ENCODE measurements at places on chromosomes 2 and 18. TPM values are rescaled to one million over a fixed set of nuclear protein-coding genes. Genes with fewer than 3 reads are reported as not detected.

- no peak overlapping the region for H3K27ac ChIP-seq
- H3K27me3 ChIP-seq: no peaks in the 10 kb centered on the region
- DNase-seq: no peak
Measured at GRCh38 chr2:129752176-129752575, 227.3 kb upstream of the RAB6C start.

- H3K27me3 ChIP-seq: no peaks in the 10 kb centered on the region
- no peak for DNase-seq
- no peak overlapping the region for H3K4me3 ChIP-seq
- peaks cover 22% of the 10 kb centered on the region for H3K36me3 ChIP-seq
- no peaks in the 10 kb centered on the region for H3K4me1 ChIP-seq
Measured at GRCh38 chr18:9244376-9244775, 90.2 kb upstream of the TWSG1 start.

DNA sequence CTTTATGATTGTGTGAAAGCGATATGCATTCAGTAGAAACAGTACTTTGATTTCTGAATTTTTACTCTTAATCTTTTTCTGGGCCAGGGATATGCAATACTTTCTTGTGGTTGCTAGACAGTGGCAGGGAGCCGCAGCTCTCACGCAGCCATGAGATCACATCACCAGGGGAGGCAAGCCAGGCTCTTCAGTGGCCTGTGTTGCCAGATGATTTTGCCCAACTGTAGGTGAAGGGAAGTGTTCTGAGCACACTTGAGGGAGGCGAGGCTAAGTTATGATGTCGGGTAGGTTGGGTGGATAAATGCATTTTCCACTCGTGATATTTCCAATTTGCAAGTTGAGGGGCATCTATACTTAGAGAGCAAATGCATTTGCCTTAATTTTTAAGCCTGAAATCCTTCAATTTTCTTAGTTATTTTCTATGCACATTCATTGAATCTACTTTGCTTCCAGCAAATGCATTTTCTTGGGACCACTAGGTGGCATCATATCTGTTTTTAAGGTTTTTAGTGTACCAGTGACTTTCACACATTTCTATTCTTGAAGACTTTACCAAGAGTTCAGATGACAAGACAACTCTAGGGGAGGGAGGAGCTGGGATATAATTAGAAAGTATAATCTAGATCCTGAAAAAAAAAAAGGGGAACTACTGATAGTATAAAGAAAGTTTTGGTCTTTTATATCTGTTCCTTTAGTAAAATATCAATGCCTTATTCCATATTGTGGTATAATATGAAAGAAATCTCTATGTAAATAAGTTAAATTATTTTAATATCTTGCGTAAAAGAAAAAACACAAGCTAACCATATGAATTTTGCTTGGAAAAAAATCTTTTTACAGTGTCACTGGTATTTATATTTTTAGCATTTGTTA lies 643.3 kb downstream of the SOCS6 start:
- no peaks in the 10 kb centered on the region for H3K27me3 ChIP-seq
- DNase-seq: no peak
- H3K36me3 ChIP-seq: no peaks in the 10 kb centered on the region
- H3K27ac ChIP-seq: no peak overlapping the region

- no peak overlapping the region for H3K27ac ChIP-seq
- no peaks in the 10 kb centered on the region for H3K27me3 ChIP-seq
- H3K4me3 ChIP-seq: peak overlapping the region; percentile 22
- no peaks in the 10 kb centered on the region for H3K36me3 ChIP-seq
- peaks cover 42% of the 10 kb centered on the region for H3K4me1 ChIP-seq
Measured at GRCh38 chr18:13566941-13567746, 159.2 kb downstream of the FAM210A start.

GRCh38 chr2:11875481-11875880 lies 129.0 kb downstream of the LPIN1 start:
- H3K4me3 ChIP-seq: no peak overlapping the region
- H3K27me3 ChIP-seq: peaks cover 12% of the 10 kb centered on the region
- H3K4me1 ChIP-seq: peaks cover 2% of the 10 kb centered on the region
- no peak overlapping the region for H3K27ac ChIP-seq

GRCh38 chr2:17164550-17164949 lies 353.7 kb downstream of the RAD51AP2 start:
- no peak for DNase-seq
- no peaks in the 10 kb centered on the region for H3K36me3 ChIP-seq
- H3K27ac ChIP-seq: no peak overlapping the region
- peaks cover 2% of the 10 kb centered on the region for H3K27me3 ChIP-seq
- H3K4me1 ChIP-seq: no peaks in the 10 kb centered on the region

DNA sequence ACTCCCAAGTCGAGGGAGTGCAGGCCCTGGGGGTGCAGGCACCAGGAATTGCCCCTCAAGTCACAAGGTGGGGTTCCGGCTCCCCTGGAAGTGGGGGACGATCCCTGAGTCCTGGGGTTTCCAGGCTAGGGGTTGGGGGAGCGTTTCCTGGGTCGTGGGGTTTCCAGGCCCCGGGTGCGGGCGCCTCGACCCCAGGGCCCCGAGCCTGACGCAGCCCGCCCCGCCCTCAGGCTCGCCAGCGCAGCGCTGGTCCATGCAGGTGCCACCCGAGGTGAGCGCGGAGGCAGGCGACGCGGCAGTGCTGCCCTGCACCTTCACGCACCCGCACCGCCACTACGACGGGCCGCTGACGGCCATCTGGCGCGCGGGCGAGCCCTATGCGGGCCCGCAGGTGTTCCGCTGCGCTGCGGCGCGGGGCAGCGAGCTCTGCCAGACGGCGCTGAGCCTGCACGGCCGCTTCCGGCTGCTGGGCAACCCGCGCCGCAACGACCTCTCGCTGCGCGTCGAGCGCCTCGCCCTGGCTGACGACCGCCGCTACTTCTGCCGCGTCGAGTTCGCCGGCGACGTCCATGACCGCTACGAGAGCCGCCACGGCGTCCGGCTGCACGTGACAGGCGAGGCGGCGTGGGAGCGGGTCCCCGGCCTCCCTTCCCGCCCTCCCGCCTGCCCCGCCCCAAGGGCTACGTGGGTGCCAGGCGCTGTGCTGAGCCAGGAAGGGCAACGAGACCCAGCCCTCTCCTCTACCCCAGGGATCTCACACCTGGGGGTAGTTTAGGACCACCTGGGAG lies 12.0 kb downstream of the SIGLEC15 start:
- peak; percentile 66 for DNase-seq
- peaks cover 20% of the 10 kb centered on the region for H3K4me1 ChIP-seq
- peak overlapping the region; percentile 72 for H3K4me3 ChIP-seq
- no peak overlapping the region for H3K27ac ChIP-seq
- H3K36me3 ChIP-seq: peaks cover 3% of the 10 kb centered on the region

DNA sequence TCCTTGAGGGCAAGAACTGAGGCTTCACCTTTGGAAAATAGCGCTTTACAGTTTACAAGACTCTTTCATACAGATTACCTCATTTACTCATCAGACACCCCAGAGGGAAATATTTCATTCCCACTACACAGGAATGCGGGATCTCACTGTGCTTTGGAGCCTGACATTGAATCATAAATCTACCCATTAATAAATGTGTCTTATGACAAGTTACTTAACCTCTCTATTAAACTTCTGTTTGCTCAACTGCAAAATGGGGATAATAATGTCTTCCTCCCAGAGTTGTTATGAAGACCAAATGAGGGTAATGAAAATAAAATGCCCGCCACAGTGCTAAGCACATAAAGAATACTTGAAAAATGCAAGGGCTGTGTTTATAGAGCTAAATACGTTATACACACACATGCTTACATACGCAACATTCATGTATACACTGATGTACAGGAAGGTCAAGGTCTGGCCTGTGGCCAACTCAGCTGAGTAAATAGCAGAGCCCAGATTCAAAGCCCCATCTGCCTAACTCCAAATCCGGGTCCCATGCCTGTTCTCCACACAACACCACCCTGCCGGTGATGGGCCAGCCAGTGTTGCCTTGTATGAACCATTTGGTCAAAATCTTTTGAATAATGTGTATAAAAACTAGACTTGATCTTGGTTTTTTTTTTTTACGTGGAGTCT lies 77.8 kb upstream of the STPG4 start:
- H3K4me3 ChIP-seq: no peak overlapping the region
- no peak overlapping the region for H3K27ac ChIP-seq
- H3K36me3 ChIP-seq: no peaks in the 10 kb centered on the region
- no peak for DNase-seq
- no peaks in the 10 kb centered on the region for H3K4me1 ChIP-seq
- H3K27me3 ChIP-seq: peaks cover 2% of the 10 kb centered on the region

DNA sequence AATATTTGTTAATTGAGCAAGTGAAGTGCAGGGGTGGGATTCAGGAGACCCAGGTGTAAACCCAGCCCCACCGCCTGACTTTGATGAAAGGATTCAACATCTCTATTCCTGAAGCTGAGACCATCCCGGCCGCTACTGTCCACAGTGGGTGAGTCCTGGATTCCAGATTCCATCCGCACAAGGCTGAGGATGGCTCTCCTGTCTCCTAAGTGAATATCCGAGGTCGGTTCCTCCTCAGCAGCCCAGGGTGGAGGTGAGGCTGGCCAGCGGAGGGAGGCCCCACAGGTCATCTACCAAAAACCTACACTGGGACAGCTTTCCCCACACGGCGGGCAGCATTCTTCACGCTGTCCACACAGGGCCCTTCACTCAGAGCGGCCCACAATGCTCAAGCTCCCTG lies 57.6 kb downstream of the ACKR3 start:
- peaks cover 2% of the 10 kb centered on the region for H3K27me3 ChIP-seq
- no peaks in the 10 kb centered on the region for H3K4me1 ChIP-seq
- no peak overlapping the region for H3K4me3 ChIP-seq
- H3K27ac ChIP-seq: no peak overlapping the region
- DNase-seq: no peak
- no peaks in the 10 kb centered on the region for H3K36me3 ChIP-seq

GRCh38 chr2:33495683-33496082 lies 19.2 kb downstream of the RASGRP3 start:
- H3K27ac ChIP-seq: no peak overlapping the region
- H3K4me1 ChIP-seq: peaks cover 55% of the 10 kb centered on the region
- peaks cover 8% of the 10 kb centered on the region for H3K36me3 ChIP-seq
- H3K27me3 ChIP-seq: peaks cover 31% of the 10 kb centered on the region
- no peak overlapping the region for H3K4me3 ChIP-seq
- no peak for DNase-seq

DNA sequence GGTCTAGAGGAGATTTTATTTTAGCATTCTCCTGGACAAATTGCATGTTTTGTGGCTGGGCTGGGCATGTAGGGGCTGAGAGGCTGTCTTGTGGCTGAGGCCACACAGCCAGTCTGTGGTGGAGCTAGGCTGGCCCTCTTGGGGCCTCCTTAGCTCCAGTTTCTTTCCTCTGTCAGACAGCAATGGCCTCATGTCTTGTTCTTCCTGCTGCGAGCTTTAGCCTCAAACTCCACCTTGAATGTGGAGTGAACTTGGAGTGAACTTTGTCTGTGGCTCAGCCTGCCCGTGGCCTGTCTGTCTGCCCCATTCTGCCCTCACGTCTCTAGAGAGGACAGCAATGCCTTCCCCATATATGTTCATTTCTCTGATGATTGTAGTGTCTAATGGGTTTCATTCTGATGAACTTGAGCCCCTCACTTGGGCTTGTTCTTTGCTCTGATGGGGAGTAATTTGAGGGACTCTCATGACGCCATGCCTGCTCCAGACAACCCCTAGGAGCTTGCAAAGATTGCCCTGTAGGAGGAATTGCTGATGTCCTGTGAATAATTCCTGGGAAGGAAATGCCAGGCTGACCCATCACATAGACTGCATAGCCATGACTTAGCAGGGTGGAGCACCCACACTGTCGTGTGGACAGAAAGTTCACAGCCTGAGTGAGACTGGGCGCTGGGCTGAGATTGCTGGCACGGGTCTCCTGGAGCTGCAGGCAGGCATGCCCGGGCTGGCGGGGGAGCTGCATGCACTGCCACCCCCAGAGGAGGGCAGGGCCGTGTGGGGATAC lies 42.6 kb downstream of the ASAP2 start:
- DNase-seq: no peak
- no peaks in the 10 kb centered on the region for H3K36me3 ChIP-seq
- peaks cover 3% of the 10 kb centered on the region for H3K27me3 ChIP-seq
- H3K4me3 ChIP-seq: no peak overlapping the region
- H3K4me1 ChIP-seq: no peaks in the 10 kb centered on the region

- H3K4me3 ChIP-seq: no peak overlapping the region
- DNase-seq: no peak
- H3K4me1 ChIP-seq: no peaks in the 10 kb centered on the region
- H3K27me3 ChIP-seq: no peaks in the 10 kb centered on the region
Measured at GRCh38 chr18:40926679-40927078, 1028.4 kb upstream of the PIK3C3 start.

The ANKRD36 gene
- polyA plus RNA-seq: 5.2 TPM

The SERPINB11 gene
- not detected for polyA plus RNA-seq
